ENCODE measurements at places on chromosomes 1 and 21.
A peak's percentile ranks its signal among the peaks of the same experiment; 100 is the strongest.

- no peak for DNase-seq
Measured at GRCh38 chr1:2358072-2358471, 33.3 kb downstream of the MORN1 start.

- no peak for DNase-seq
Measured at GRCh38 chr1:201850053-201850397, 21.1 kb downstream of the IPO9 start.

GRCh38 chr21:31606081-31606874, 53.2 kb upstream of the SOD1 start:
- no peak for DNase-seq

DNA sequence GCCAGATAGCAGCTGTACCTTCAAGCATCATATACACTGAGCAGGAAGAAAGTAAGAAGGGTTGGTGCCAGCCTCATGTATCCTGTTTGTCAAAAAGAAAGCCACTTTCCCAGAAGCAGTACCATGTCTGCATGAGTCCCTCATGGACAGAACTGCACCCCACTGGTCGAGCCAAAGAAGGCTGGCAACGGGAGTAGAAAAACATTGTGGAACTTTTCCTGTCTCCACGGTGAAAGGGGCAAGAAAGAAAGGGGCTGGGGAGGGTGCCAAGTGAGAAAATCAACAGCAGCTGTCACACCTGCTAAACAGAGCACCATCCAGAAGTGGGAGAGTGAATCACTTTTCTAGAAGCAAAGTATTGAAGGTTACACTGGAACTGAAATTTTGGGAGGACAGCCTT, 621.7 kb downstream of the LMO4 start:
- DNase-seq: no peak

DNA sequence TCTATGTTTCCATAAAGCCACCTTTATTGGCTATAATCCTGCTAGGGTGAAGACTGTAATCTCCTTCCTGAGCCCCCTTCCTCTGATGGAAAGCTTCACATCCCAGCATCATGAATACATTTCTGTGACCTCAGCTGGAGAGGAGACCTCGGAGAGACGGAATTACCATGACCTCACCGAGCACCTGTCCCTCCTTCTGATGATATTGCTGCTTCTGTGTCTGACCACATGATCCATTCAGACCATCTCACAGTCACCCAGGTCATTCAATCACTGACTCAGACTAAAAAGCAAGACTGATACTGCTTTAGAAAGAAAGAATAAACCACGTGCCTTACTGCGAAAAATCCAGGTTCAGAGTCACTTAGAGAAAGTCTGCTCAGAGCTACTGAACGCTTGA, 8.8 kb downstream of the KCND3 start:
- peak; percentile 46 for DNase-seq

DNA sequence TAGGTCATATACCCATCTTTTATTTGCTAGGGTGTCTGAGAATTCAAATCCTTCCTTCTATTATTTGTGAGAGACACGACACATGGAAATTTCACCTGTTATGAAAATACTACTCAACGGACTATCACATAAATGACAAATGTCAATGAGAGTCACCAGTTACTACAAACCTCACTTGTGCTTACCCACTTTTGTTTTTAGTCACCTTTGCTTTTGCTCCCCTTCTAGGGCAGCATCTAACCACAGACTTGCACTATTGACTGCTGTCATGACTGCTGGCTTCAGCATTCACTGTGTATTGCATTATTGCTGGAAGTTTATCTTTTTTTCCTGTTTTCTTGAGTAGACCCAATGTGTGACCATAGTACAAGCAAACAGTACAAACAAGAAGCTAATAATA, 1048.0 kb downstream of the PLA2G4A start:
- peak; percentile 38 for DNase-seq

GRCh38 chr1:210598135-210598652, 269.5 kb downstream of the HHAT start:
- DNase-seq: no peak

DNA sequence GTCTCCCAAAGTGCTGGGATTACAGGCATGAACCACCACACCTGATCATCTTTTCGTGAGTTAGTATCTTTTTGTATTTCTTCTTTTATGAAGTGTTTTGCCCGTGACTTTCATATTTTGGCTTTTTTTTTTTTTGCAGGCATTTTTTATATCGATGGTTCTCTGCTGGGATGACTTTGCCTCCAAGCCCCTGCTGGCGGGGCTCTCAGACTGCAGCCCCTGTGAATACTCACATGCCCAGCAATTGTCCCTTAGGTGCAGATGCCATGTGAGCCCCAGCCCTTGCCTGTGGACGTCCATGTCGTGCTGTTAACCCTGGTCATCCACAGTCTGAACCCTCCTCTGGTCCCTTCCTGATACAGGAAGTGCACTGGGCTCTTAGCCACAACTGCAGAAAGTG, 21.7 kb downstream of the CRYAA start:
- no peak for DNase-seq

- DNase-seq: no peak
Measured at GRCh38 chr1:243505986-243506689, 250.3 kb downstream of the SDCCAG8 start.

- DNase-seq: no peak
Measured at GRCh38 chr1:30891227-30891552, 17.4 kb downstream of the SDC3 start.

DNA sequence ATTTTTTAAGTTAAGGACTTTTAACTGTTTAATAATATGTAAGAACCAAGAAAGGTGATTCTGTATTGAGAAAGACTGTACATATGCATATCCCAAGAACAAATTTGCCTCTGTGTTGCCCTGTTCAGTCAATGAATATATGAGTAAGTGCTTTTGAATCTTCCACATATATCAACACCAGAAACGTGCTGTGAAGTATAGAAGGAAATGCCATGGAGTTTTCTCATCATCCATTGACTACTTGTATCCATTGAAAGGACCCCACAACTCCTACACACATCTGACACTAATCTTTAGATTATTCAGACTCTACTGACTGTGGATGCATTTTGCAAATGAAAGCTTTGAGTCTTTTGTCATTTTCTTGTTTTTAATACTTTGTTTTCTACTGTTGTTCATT, 366.9 kb downstream of the S1PR1 start:
- DNase-seq: no peak
